ENCODE measurements at places on chromosomes 16 and 17. TPM values are rescaled to one million over a fixed set of nuclear protein-coding genes. Genes with fewer than 3 reads are reported as not detected.

The CCR7 gene
- total RNA-seq = not detected

The CEP95 gene
- 11.4 TPM for total RNA-seq

The MRPL27 gene
- 90.3 TPM for total RNA-seq

The HASPIN gene
- total RNA-seq = 1.5 TPM

The LGALS3BP gene
- total RNA-seq = 363 TPM

The TMIGD1 gene
- not detected for total RNA-seq

The PRR29 gene
- 0.38 TPM for total RNA-seq

The FOXC2 gene
- total RNA-seq = 30.0 TPM

The DYNC1LI2 gene
- 54.1 TPM for total RNA-seq

The KRT40 gene
- not detected for total RNA-seq

The SLC16A11 gene
- total RNA-seq = 0.13 TPM

The ITGB3 gene
- total RNA-seq = 148 TPM

The CPNE7 gene
- total RNA-seq = 66.8 TPM

The IKZF3 gene
- not detected for total RNA-seq

The TVP23B gene
- 15.5 TPM for total RNA-seq

The NF1 gene
- 39.7 TPM for total RNA-seq

The LITAFD gene
- total RNA-seq = not detected

The KIFC3 gene
- 102 TPM for total RNA-seq

The ZP2 gene
- not detected for total RNA-seq

The SLFN14 gene
- not detected for total RNA-seq

The CA7 gene
- not detected for total RNA-seq

The NT5M gene
- total RNA-seq = 6.2 TPM

The SPATA22 gene
- 0.38 TPM for total RNA-seq

The KCNJ12 gene
- 0.65 TPM for total RNA-seq

The SPDYE4 gene
- total RNA-seq = not detected

The PERCC1 gene
- not detected for total RNA-seq

The KCNJ18 gene
- not detected for total RNA-seq

The ADGRG3 gene
- total RNA-seq = not detected

The CACNG4 gene
- total RNA-seq = not detected

The FSCN2 gene
- not detected for total RNA-seq

The CNTD1 gene
- not detected for total RNA-seq

The TBX6 gene
- total RNA-seq = 1.4 TPM

The PSMC3IP gene
- total RNA-seq = 2.2 TPM

The AXIN2 gene
- 1.8 TPM for total RNA-seq

The IGFALS gene
- not detected for total RNA-seq

The CD7 gene
- not detected for total RNA-seq

The TBC1D3C gene
- total RNA-seq = 2.7 TPM

The SCN4A gene
- under 0.01 TPM for total RNA-seq

The PDE6G gene
- 0.65 TPM for total RNA-seq

The GSDMA gene
- total RNA-seq = not detected

The FKBP10 gene
- 310 TPM for total RNA-seq

The NAGS gene
- total RNA-seq = 9.0 TPM

The FBXO39 gene
- total RNA-seq = not detected

The MEFV gene
- not detected for total RNA-seq

The KRTAP9-8 gene
- total RNA-seq = not detected

The POLR3K gene
- 10.8 TPM for total RNA-seq

Measured in mesangial cell (primary cell).